Smooth muscle cell of the brain vasculature (primary cell): ENCODE measurements at places on chromosomes 5 and 9.

GRCh38 chr9:6007770-6008168 is 7.7 kb downstream of the RANBP6 start:
- peak; percentile 39 for DNase-seq

DNA sequence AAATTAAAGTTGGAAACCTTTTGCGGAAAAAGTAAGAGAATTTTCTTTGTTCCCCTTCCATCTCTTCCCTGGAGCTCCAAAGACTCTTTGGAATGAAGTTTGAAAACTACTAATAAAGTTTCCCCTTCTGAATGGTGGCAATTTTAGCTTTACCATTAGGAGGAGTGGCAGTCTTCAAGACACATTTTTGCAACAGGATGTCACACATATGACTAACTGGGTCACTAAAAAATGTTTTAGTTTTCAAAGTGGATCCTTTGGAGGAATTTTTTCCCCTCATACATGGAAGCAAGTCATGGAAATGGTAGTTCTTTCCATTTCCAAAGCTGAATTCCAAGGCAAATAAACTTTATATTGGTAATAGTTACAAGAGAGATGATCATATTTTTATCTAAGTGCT is 15.6 kb downstream of the FBXO4 start:
- DNase-seq: no peak

DNA sequence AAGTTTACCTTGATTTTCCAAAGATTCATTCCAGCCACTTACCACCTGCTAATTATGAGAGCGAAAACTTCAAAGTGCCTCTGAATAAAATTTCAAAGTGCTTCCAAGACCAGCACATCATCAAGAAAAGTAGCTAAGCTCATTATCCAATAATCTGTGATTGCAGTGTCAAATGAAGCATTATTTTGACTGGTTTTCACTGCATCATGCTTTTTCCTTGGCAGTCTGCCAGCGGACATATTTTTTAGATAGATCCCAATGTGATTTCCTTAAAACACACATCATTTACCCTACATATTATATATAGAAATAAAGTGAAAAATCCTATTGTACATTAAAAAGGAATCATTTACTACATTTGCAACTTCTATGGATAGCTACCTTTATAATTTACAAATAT is 508.6 kb upstream of the FAM174A start:
- DNase-seq: no peak

GRCh38 chr9:93138171-93138764 is 4.2 kb upstream of the NINJ1 start:
- no peak for DNase-seq

- DNase-seq: no peak
These were observed 170.8 kb upstream of the FBN2 start for GRCh38 chr5:128708841-128709240.

GRCh38 chr5:66246608-66247007 is 102.5 kb downstream of the SREK1 start:
- no peak for DNase-seq

- no peak for DNase-seq
These were observed 4.4 kb upstream of the SNX2 start for GRCh38 chr5:122770477-122770876.

DNA sequence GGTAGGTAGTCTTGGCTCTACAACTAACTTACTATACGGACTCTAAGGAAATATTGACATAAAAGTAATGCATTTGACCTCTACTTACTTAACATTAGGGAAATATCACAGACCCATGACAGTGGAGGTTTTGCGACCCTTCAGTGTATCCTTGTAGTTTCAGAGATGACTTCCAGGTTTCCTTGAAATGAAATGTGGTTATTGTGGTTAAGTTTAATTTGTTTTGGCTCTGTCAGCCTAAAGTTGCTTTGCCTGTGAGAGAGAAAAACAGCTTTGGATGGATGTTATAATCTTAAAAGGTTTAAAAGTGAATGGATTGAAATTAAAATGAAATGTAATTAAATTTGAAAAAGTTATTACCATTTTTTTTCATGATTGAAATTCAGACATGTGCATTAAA is 42.9 kb downstream of the LRRTM2 start:
- peak; percentile 36 for DNase-seq

DNA sequence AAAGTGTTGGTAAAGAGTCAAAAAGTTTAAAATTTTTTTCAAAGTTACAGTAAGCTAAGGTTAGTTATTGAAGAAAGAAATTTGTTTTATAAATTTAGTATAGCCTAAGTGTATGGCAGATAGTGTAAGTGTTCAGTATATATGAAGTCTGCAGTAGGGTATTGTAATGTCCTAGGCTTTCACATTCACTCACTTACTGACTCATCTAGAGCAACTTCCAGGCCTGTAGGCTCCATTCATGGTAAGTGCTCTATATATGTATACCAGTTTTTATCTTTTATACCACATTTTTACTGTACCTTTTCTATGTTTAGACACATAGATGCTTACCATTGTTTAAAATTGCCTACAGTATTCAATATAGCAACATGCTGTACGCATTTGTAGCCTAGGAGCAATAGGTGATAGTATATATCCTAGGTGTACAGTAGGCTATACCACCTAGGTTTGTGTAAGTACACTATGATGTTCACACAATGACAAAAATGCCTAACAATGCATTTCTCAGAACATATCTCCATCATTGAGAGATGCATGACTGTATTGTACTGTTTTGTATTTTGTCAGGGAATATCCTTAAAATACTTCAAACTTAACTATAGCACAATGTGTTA is 38.5 kb downstream of the CYSTM1 start:
- no peak for DNase-seq

GRCh38 chr9:114551750-114552685 is 35.6 kb upstream of the ATP6V1G1 start:
- DNase-seq: peak; percentile 84

DNA sequence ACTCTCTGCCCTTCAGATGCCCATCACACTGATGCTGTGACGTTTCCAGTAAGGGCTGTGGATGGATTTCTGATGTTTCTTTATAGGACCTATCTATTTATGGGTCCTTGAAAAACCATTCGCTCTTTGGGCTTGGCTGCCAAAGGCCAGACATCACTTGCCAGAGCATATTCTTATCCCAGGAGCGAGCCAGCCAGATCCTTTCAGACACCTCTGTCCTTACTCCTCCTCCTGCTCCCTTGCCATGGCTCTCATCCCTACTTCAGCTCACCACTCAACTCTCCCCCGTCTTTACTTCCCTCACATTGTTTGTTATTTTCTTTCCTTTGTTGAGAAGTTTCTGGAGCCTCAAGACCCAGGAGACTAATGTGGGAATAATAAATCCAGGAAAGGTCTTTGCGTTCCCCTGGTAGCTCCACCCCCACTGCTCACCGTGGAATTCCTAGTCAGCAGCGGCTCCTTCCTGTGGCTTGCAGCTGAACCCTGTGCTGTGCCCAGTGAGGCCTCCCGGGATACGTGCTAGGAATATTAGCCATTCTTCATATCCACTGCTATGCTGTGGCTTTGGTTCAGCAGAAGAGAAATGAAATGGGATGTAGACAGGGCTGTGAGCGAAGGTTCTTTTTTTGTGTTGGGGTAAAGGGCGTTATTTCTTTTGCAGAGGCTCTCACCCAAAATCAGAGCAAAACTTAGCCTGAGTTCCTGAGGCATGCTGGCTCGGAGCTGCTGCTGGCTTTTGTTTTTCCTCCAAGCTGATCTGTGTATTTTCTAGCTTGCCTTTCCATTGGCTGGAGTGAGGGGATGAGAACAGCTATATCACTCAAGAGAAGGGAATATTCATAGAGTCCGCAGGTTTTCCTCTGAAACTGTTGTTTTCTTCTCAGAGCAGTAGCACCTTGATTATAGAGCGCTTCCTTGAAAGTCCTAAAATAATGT is 171.1 kb downstream of the SAXO1 start:
- DNase-seq: peak; percentile 15

DNA sequence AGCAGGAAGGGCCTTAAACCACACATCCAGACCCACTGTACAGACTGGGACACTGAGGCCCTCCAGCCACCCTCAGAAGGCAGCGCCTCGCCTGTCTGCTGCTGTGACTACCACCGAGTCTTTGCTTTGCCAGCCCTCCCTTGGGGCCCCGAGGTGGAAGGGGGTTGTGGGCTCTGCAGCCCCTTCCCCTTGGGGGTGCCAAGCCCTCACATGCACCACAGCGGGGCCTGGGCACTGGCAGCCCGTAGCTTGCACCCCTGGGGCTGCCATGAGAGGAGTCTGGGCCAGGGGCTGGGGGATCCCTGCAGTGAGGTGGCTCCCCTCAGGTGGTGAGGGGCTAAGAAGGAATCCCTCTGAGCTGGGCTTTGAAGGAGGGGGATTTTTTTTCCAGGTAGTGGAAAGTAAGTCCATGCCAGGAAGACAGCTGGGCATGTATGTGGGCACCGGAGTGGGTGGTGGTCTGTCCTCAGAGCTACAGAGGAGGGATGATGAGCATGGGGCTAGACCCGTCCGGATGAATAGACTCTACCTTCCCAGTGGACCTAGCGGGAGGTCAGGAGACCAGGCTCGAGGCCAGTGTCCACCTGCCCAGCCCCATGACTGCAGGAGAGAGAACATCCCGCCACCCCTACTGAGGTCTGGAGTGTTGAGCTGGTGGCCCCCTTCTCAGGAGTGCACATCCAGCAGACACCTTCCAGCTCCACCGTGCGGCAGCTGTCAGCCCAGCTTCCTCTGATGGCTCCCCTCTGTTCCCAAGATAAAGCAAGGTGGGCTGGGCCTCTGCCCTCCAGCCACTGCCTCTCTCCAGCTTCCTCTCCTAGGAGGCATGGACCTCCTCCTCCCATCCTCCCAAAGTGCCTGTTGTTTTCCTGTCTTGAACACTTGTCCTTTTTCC is 15.9 kb downstream of the FLT4 start:
- no peak for DNase-seq

- DNase-seq: no peak
These were observed 177.0 kb downstream of the FGF18 start for GRCh38 chr5:171596391-171596878.

DNA sequence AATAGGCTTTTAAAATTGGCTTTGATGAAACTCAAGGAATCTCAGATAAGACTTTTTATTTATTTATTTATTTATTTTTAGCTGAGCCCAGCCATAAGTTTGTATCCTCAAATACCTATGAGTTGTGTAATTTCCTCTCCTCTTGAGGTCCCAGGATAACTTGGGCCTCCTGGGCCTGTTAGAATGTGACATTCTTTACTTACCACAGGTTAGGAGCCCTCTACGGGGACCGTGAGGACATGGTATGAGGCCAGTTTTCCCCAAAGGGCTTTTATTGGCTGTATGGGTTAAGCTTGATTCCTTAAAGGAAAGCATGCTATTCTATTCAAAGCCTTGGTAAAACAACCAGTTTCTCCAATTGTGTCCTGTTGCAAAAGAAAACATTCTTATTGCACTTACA is 16.9 kb downstream of the SHISAL2B start:
- no peak for DNase-seq

DNA sequence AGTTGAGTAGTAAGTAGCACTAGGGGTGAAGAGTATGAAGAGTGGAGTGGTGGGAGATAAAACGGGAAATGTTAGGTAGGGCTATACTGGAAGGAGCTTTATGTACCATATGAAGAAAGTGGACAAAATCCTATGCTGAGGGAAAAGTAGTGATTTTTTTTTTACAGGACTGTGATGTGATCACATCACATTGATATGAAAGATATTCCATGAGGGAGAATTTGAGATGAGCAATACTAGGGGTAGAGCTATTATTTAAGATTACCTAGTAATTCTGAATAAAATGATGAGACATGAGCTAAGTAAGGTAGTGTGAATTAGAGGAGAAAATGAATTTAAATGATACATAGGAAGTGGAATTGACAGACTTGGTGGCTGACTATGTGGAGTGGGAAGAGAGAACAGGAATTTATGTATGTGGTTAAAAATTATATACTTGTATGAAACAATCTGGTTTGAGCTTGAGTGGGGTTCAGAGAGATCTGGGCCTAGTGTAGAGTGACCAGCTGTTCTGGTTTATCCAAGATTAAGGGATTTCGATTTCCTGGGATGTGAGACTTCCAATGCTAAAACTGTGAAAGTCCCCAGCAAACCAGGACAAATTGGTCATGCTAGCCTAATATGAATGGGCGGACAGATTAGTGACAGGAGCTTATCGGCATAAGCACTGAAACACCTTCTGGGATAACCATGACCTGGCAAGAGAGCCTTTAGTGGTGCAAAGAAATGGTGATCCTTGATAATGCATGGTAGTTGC is 29.3 kb upstream of the STOM start:
- no peak for DNase-seq

GRCh38 chr5:366541-367357 is 45.2 kb downstream of the AHRR start:
- no peak for DNase-seq

DNA sequence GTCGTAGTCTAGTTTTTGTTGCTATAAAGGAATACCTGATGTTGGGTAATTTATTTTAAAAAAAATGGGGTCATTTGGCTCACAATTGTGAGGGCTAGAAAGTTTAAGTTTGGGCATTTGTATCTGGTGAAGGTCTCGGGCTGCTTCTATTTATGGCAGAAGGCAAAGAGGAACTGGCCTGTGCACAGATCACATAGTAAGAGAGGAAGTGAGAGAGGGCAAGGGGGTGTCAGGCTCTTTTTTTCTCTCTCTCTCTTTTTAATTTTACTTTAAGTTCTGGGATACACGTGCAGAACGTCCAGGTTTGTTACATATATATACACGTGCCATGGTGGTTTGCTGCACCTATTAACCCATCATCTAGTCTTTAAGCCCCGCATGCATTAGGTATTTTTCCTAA is 453.3 kb downstream of the DIRAS2 start:
- no peak for DNase-seq

DNA sequence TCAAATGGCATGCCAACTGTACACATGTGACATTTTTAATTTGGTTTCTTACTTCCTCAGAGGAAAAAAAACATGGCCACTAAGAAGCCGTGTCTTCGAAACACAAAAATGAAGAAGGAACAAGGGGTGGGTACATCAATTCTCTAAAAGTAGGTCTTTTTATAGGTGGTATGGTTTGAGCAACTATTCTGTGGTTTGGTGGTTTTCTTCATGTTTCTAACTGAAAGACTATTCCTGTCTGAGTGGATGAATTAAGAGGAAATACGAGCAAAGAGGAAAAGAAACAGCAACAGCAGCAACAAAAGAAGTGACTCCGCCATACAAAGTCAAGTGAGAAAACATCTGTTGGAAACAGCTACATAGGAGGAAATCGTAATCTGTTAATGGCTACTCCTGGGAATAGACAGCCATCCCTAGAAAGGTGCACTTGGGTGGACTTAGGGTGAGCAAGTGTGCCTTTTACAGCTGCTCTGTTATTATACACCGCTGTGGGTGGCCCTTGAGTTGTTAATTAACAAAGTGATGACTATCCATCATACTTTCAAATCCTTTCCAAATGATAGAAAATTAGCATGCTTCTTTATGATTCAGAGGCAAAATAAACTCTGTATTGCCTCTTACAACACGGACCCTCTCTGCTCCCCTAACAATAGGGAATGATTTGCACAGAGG is 575.8 kb downstream of the TLE1 start:
- DNase-seq: no peak

DNA sequence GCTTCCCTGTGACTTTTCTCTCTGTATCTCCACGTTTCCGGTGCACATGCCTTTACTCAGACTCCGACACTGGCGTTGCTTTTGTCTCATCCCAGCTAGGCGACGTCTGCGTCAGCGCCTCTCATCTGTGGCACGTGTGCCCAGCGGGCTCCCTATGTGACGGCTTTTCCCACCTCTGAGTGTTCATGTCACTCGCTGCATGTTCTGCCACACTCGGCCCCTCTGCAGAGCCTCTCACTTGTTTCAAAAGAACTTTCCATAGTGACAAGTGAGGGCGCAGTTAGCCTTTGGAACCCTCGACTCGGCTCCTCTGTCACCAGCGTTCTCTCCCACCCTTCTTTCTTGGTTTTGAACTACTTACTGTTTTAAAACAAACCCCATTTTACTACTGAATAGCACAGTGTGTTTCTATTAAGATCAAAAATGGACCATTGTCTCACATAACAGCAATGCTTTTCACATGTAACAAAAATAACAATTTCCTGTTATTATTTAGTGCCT is 113.4 kb upstream of the CACNA1B start:
- DNase-seq: no peak
